ENCODE measurements at places on chromosomes 1 and 21.
A peak's percentile ranks its signal among the peaks of the same experiment; 100 is the strongest.

GRCh38 chr1:8753736-8754135 lies 63.7 kb downstream of the RERE start:
- no peak for DNase-seq

DNA sequence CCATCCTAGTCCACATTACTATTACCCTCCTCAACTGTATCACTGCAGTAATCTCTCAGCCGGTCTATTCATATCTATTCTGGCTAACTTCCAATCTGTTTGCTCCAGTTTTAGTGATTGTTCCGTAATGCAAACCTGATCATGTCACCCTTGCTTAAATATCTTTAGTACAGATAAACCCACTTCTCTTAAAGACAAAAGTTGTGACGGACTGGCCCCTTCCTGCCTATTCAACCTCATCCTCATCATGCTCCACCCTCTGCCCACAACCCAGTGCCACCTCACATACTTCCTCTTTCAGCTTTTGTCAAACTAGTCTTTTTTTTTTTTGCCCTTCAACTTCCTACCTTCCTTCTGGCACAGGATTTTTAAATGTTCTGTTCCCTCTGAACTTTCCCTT lies 2.8 kb upstream of the C1orf162 start:
- DNase-seq: peak; percentile 38

GRCh38 chr1:88655685-88656299 lies 28.3 kb upstream of the PKN2 start:
- no peak for DNase-seq

- DNase-seq: no peak
Observed at GRCh38 chr1:8822373-8823294, 5.2 kb upstream of the RERE start.

GRCh38 chr1:16068356-16069270 lies 4.8 kb downstream of the FAM131C start:
- DNase-seq: no peak
